Lower lobe of right lung (tissue), 2 donors: ENCODE measurements at places on chromosomes 13 and 19. TPM values are rescaled to one million over a fixed set of nuclear protein-coding genes. Genes with fewer than 3 reads are reported as not detected.

GRCh38 chr19:21314676-21315075 lies 14.5 kb downstream of the ZNF708 start:
- H3K4me3 ChIP-seq: no peak overlapping the region
- peaks cover 13% of the 10 kb centered on the region for H3K36me3 ChIP-seq
- H3K27me3 ChIP-seq: no peaks in the 10 kb centered on the region
- DNase-seq: no peak
- no peak overlapping the region for H3K27ac ChIP-seq

- no peak for DNase-seq
- peak overlapping the region; percentile 86 for H3K4me3 ChIP-seq
- peaks cover 41% of the 10 kb centered on the region for H3K4me1 ChIP-seq
Measured at GRCh38 chr19:51365211-51365964, 800 bp downstream of the ETFB start.

DNA sequence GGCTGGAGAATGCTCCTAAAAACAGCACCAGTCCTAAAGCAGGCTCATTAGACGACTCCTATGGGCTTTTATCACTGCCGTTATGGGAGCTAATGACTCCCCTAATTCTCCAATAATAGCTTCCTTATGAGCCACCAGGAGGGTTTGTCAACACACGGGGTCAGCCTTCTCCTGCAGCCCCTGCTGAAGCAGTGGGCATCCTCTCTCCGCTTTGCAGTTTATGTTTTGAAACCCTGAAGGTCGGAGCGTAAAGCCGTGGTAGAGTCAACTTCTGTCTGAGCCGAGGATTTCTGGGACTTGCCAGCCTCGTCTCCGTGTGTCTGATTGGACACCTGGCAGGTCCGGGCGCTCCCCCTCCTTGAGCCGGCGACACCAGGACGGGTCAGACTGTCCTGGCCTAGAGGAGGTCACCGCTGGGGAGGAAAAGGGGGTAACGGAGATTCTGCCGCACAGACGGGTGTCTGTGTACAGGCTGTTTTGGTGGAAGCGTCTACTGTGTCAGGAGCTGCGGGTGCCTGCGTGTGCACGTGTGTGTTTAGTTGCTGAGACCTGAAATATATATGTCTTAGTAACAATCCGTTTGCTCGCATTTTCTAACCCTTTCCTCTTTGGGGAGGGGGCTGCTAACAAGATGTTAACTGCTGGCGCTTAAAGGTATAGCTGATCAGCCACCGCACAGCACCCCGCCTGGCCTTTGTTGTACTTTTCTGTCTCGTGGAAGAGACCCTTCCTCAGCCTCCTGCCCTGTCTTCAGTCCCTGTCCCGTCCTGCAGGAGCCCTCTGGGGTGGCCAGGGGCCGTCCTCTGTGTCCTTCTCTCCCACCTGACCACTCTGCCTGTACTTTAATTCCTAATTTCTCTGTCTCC lies 1.9 kb downstream of the KDM4B start:
- peak overlapping the region; percentile 54 for H3K27ac ChIP-seq
- DNase-seq: no peak
- no peaks in the 10 kb centered on the region for H3K36me3 ChIP-seq
- no peaks in the 10 kb centered on the region for H3K27me3 ChIP-seq
- peaks cover 60% of the 10 kb centered on the region for H3K4me1 ChIP-seq

- no peaks in the 10 kb centered on the region for H3K36me3 ChIP-seq
- H3K27me3 ChIP-seq: no peaks in the 10 kb centered on the region
- no peak overlapping the region for H3K27ac ChIP-seq
- no peak overlapping the region for H3K4me3 ChIP-seq
- DNase-seq: no peak
- peaks cover 26% of the 10 kb centered on the region for H3K4me1 ChIP-seq
Measured at GRCh38 chr13:50684366-50684765, 159.1 kb downstream of the DLEU7 start.

GRCh38 chr19:8618751-8619150 lies 8.2 kb upstream of the ADAMTS10 start:
- H3K4me3 ChIP-seq: no peak overlapping the region
- peaks cover 5% of the 10 kb centered on the region for H3K27me3 ChIP-seq
- no peak overlapping the region for H3K27ac ChIP-seq
- no peaks in the 10 kb centered on the region for H3K36me3 ChIP-seq

DNA sequence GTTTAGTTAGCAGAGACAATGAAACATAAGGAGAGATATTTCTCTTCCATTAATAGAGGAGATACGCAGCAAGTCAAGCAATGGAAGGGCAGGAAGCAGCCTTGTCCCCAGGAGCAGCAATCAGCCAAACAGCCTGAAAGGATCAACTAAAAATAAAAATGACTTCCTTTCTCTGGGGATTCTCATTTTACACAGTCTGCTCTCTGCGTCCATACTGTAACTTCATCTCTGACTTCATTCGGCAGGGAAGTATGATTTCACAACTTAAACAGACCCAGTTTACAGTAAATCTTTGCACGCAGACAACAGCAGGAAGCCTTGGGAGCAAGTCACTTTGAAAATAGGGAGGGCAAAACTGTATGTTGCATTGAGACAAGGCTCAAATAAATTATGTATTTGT lies 826.7 kb downstream of the DIAPH3 start:
- H3K4me3 ChIP-seq: no peak overlapping the region

DNA sequence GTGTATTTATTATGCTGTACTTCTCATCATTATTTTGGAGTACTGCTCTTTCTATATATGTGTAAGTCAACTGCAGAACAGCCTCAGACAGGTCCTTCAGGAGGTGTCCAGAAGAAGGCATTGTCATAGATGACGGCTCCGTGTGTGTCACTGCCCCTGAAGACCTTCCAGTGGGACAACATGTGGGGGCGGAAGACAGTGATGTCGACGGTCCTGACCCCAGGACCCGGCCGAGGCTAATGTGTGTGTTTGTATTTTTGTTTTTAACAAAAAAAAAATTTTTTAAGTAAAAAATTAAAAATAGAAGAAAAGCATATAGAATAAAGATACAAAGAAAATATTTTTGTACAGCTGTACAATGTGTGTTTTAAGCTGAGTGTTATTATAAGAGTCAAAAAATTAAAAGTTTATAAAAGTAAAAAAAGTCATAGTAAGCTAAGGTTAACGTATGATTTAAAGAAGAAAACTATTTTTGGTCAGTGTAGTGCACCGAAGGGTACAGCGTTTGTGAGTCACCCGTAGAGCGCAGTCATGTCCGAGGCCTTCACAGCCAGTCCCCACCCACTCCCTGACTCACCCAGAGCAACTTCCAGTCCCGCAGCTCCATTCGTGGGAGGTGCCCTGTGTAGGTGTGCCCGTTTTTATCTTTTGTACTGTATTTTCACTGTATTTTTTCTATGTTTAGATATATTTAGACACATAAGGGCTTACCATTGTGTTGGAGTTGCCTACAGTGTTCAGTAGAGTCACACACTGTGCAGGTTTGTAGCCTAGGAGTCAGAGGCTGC lies 42.2 kb upstream of the SPACA7 start:
- H3K4me1 ChIP-seq: no peaks in the 10 kb centered on the region
- peaks cover 54% of the 10 kb centered on the region for H3K27me3 ChIP-seq
- H3K4me3 ChIP-seq: no peak overlapping the region
- H3K36me3 ChIP-seq: no peaks in the 10 kb centered on the region
- H3K27ac ChIP-seq: no peak overlapping the region

GRCh38 chr13:72850959-72851677 lies 69.2 kb downstream of the PIBF1 start:
- H3K27me3 ChIP-seq: no peaks in the 10 kb centered on the region
- H3K4me3 ChIP-seq: no peak overlapping the region
- H3K36me3 ChIP-seq: peaks cover 53% of the 10 kb centered on the region
- no peaks in the 10 kb centered on the region for H3K4me1 ChIP-seq
- DNase-seq: no peak
- no peak overlapping the region for H3K27ac ChIP-seq

- H3K36me3 ChIP-seq: peaks cover 97% of the 10 kb centered on the region
- no peaks in the 10 kb centered on the region for H3K27me3 ChIP-seq
- peaks cover 57% of the 10 kb centered on the region for H3K4me1 ChIP-seq
Measured at GRCh38 chr19:15265850-15266248, 33.6 kb upstream of the EPHX3 start.

GRCh38 chr19:50705422-50706019 lies 14.1 kb downstream of the SHANK1 start:
- H3K4me1 ChIP-seq: no peaks in the 10 kb centered on the region
- H3K27me3 ChIP-seq: peaks cover 48% of the 10 kb centered on the region
- H3K27ac ChIP-seq: no peak overlapping the region
- H3K4me3 ChIP-seq: no peak overlapping the region
- DNase-seq: no peak
- H3K36me3 ChIP-seq: no peaks in the 10 kb centered on the region

GRCh38 chr13:35354285-35354684 lies 122.2 kb downstream of the MAB21L1 start:
- H3K27ac ChIP-seq: no peak overlapping the region
- no peaks in the 10 kb centered on the region for H3K27me3 ChIP-seq
- no peaks in the 10 kb centered on the region for H3K4me1 ChIP-seq

GRCh38 chr13:35876601-35877000 lies 254.6 kb downstream of the DCLK1 start:
- DNase-seq: no peak
- no peaks in the 10 kb centered on the region for H3K36me3 ChIP-seq
- no peaks in the 10 kb centered on the region for H3K27me3 ChIP-seq
- no peaks in the 10 kb centered on the region for H3K4me1 ChIP-seq
- no peak overlapping the region for H3K4me3 ChIP-seq
- H3K27ac ChIP-seq: no peak overlapping the region

DNA sequence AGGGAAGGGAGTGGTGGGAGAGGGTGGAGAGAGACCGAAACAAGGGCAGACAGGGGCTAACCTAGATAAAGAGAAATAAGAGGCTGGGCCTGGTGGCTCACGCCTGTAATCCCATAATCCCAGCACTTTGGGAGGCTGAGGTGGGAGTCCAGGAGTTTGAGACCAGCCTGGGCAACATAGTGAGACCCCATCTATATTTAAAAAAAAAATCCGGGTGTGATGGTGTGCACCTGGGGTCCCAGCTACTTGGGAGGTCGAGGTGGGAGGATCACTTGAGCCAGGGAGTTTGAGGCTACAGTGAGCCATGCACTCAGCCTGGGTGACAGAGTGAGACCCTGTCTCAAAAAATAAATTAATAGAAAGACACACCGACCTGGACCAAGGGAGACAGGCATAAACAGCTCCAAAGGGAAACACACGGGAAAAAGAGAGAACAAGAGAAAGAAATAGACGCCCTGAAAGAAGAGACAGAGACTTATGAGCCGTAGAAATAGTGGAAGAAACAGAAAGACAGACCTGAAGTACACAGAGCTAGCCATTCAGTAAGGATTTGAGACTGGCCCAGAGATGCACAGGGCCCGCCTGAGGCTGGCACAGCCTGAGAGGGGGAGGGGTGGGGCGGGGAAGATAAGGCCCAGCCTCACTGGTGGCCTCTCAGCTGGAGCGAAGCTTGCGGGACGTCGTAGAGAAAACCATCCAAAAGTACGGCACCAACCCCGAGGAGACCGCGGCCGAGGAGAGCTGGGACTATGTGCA lies 2.2 kb downstream of the CD37 start:
- no peaks in the 10 kb centered on the region for H3K27me3 ChIP-seq
- H3K36me3 ChIP-seq: peaks cover 17% of the 10 kb centered on the region
- H3K27ac ChIP-seq: no peak overlapping the region
- no peak overlapping the region for H3K4me3 ChIP-seq
- peaks cover 50% of the 10 kb centered on the region for H3K4me1 ChIP-seq

- H3K4me1 ChIP-seq: no peaks in the 10 kb centered on the region
- H3K4me3 ChIP-seq: no peak overlapping the region
- DNase-seq: no peak
- H3K36me3 ChIP-seq: no peaks in the 10 kb centered on the region
- no peaks in the 10 kb centered on the region for H3K27me3 ChIP-seq
- H3K27ac ChIP-seq: no peak overlapping the region
Measured at GRCh38 chr13:79901336-79901735, 420.4 kb downstream of the NDFIP2 start.

DNA sequence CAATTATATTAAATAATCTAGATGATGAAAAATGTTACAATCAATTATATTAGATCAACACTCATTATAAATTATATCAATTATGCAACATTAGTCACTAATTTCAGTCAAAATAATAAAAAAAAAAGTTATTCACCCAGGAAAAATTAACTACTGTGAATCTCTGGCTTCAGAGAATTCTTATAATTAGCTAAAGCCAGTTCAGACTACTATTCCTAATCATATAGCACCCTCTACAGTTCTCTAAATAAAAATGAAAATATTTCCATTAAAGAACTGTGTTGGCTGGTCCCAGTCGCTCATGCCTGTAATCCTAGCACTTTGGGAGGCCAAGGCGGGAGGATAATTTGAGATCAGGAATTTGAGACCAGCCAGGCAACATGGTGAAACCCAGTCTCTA lies 33.0 kb downstream of the XPO4 start:
- no peak overlapping the region for H3K27ac ChIP-seq
- no peaks in the 10 kb centered on the region for H3K27me3 ChIP-seq
- no peaks in the 10 kb centered on the region for H3K36me3 ChIP-seq
- no peak for DNase-seq

DNA sequence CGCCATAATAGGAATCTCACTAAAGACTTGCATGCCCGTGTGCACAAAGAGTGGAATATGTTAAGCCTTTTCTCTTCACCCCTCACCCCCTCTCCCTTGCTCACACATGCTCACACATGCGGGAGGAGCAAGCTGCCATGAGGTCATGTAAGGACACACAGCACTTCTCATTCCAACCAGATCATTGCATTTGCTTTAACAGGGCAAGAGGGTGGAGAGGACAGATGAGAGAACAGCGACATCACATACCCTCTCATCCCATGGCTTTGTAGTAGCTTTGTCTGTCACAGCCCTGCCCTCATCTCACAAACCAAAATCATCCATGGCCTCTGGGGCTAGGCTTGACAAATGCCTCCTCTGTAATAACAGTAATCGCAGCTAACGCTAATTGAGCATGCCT lies 145.6 kb upstream of the FRY start:
- no peaks in the 10 kb centered on the region for H3K27me3 ChIP-seq
- no peaks in the 10 kb centered on the region for H3K36me3 ChIP-seq

GRCh38 chr13:110548891-110549794 lies 12.4 kb downstream of the RAB20 start:
- DNase-seq: no peak
- no peak overlapping the region for H3K27ac ChIP-seq
- peaks cover 24% of the 10 kb centered on the region for H3K4me1 ChIP-seq
- H3K36me3 ChIP-seq: peaks cover 9% of the 10 kb centered on the region

DNA sequence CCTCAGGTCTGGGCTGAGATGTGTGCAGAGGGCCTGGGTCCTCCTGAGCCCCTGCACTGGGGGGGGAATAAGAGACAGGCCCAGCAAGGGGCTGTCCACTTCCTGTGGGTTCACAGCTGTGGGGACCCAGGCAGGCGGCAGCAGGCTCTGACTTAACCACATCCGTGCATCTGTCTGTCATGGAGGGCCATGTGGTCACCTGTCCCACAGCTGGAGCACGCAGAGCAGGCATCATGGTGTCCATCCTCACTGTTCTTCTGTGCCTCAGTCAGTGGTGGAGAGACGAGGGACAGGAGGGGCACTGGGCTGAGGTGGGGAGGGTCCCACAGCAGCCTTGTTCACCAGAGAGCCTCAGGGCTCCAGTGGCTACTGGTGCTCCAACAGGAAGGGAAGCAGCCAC lies 16.3 kb upstream of the KIR3DL3 start:
- no peak for DNase-seq
- no peaks in the 10 kb centered on the region for H3K36me3 ChIP-seq
- no peak overlapping the region for H3K27ac ChIP-seq

GRCh38 chr19:39502640-39503417 lies 4.1 kb downstream of the DLL3 start:
- H3K36me3 ChIP-seq: no peaks in the 10 kb centered on the region
- no peak overlapping the region for H3K4me3 ChIP-seq
- peaks cover 16% of the 10 kb centered on the region for H3K4me1 ChIP-seq

Gene ZMYM5
- 10.9 TPM for total RNA-seq

Gene SIGLEC12
- total RNA-seq: 5.9 TPM

Gene ZNF132
- 7.4 TPM for total RNA-seq

Gene SMIM44
- not detected for total RNA-seq

Gene BEST2
- total RNA-seq: not detected

Gene LAIR1
- 176 TPM for total RNA-seq

Gene KASH5
- total RNA-seq: 3.1 TPM

Gene FUT1
- 13.2 TPM for total RNA-seq

Gene GAPDHS
- total RNA-seq: not detected

Gene ZNF649
- total RNA-seq: 14.3 TPM

Gene PROZ
- total RNA-seq: not detected
